Activated naive CD8-positive, alpha-beta T cell treated with anti-CD3 and anti-CD28 coated beads, Interleukin-2, amount 10 ng/mL, durations not matched to agents 7 days and 5 days (primary cell): ENCODE measurements at places on chromosomes 12 and 14. TPM values are rescaled to one million over a fixed set of nuclear protein-coding genes. Genes with fewer than 3 reads are reported as not detected.

The MFAP5 gene
- not detected for total RNA-seq

The TROAP gene
- total RNA-seq: 80.4 TPM

The PPP4R4 gene
- 0.57 TPM for total RNA-seq

The RBM19 gene
- 42.6 TPM for total RNA-seq

DNA sequence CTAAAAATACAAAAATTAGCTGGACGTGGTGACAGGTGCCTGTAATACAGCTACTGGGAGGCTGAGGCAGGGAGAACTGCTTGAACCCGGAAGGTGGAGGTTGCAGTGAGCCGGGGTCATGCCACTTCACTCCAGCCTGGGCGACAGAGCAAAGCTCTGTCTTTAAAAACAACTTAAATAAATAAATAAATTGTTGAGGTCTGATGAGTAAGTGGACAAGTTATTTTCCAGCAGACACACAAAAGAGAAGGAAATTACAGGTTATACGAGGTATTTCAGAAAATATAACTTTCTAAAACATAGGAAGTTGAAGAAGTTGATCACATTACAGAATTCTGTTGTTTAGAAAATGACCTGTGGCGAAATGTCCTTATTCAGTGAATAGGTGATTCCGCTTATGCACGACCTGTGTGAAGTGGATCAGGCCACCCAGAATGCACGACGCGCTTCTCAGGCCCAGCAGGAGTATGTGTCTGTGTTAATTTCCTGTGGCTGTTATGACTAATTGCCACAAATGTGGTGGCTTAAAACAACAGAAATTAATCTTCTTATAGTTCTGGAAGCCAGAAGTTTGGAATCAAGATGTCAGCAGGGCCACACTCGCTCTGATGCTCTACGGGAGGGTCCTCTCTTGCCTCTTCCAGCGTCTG lies 38.1 kb downstream of the P2RX7 start:
- no peaks in the 10 kb centered on the region for H3K27me3 ChIP-seq
- no peak overlapping the region for H3K27ac ChIP-seq
- H3K36me3 ChIP-seq: peaks cover 5% of the 10 kb centered on the region
- no peak overlapping the region for H3K4me3 ChIP-seq
- DNase-seq: no peak
- H3K4me1 ChIP-seq: peaks cover 7% of the 10 kb centered on the region

The CPNE6 gene
- 0.14 TPM for total RNA-seq

- no peaks in the 10 kb centered on the region for H3K36me3 ChIP-seq
- H3K27ac ChIP-seq: no peak overlapping the region
- no peaks in the 10 kb centered on the region for H3K27me3 ChIP-seq
Observed at GRCh38 chr12:70444903-70445302, 78.8 kb downstream of the KCNMB4 start.
